ENCODE measurements at places on chromosomes 5 and 9.

DNA sequence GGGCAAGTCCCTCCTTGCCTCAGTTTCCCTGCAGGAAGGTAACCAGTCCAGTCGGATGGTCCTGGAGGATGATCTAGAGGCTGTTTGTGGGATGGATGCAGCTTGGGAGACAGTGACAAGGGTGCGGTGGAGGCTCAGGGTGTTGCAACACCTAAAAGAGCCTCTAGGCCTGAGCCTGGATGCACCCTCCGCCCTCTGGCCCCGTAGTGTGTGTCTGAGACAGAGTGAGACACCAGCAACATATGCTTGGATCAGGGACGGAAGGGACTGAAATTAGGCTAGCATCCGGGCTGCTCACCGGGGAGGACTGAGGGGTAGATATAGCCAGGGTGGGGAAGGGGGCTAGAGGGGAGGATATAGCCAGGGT is 1.1 kb downstream of the CRAT start:
- DNase-seq = no peak

- DNase-seq = no peak
Observed at GRCh38 chr9:115068031-115068430, 49.9 kb downstream of the TNC start.

DNA sequence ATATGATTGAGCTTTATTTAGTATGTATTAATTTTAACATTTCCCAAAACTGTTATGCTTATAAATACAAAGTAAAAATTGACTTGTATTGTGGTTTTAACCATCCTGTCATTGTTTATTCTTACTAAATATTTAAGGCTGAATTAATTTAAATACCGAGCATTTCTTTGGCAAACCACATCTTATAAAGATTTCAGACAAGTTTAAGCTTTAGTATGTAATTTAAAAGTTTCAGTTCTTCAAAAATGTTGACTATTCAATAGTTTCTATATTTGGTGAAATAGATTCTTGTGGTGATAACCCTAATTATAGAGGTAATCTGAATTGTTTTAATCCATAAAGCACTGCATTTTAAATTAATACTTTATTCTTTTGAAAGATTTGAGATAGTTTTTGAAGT is 65.5 kb downstream of the CCNH start:
- no peak for DNase-seq

DNA sequence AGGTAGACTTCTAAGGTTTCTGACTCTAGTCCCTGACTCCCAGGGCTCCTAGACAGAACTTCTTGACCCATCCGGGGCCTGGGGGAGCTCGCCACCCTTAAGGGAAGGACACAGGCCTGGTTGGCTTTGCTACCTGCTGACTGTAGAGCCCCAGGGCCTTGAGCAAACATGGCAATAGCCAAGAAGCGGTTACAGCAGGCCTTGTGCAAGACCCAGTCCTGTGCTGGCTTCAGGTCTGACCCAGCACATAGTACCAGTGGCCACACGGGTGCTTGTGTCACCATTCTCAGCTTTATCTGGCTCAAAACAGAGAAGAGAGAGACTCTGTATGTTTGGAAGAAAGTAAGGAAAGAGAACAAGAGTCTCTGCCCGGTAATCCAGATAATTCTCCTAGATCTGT is 41.8 kb downstream of the AP3B1 start:
- DNase-seq = no peak

- no peak for DNase-seq
Observed at GRCh38 chr5:28917631-28918030, 1879.2 kb upstream of the CDH9 start.

GRCh38 chr5:71481441-71481840 is 26.0 kb downstream of the BDP1 start:
- no peak for DNase-seq

GRCh38 chr5:74017786-74018211 is 391.8 kb downstream of the ARHGEF28 start:
- no peak for DNase-seq

DNA sequence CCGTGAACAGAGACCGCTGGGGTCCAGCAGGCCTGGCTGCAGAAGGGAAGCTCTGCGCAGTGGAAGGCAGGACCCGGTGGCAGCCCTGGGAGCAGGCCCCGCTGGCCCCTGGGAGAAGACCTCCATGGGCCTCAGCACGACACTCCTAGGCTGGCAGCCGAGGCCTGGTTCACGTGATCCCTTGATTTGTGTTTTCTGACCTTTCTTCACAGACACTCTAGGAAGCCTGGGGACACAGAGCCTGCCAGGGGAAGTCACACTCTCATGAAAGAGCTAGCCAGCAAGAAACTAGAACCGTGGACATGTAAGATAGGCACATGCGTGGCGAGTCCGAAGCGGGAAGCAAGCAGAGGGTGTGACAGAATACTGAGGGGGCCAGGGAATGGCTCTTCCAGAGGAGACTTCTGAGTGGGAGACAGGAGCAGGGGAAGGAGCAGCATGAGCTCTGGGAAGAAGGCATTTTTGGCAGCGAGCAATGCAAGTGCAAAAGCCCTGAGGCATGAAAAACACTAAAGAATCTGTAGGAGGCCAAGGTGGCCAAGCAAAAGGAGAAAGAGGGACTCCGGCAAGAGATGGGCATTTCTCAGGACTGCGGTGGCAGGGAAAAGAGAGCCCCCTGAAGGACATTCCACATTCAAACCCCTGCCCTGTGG is 26.6 kb upstream of the IL17B start:
- no peak for DNase-seq

GRCh38 chr5:140302786-140303639 is at the start of gene PFDN1:
PFDN1 (minus strand) TSS chr5:140303101; CDS start chr5:140303073, 28 bp downstream.
- DNase-seq = peak; percentile 72

DNA sequence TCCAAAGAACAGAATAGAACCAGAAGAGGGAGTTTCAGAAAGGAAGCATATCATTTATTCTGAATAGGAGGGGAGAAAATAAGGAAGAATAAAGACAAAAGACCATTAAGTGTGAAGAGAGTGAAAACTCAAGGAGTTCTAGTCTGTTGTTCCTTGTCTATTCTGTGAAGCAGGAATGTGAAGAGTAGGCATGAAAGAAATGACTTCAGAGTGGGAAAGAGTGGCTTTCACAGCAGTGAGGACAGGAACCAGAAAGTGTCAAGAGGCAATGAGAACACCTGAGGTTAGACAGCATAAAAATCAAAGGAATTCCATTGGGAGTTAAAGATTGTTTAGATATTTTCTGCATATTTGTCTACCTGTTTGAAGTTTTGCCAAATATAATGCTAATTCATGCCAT is 768.8 kb upstream of the GRAMD2B start:
- DNase-seq = no peak

- DNase-seq = no peak
Observed at GRCh38 chr9:4566806-4567205, 76.5 kb downstream of the SLC1A1 start.

- no peak for DNase-seq
Observed at GRCh38 chr9:87570000-87570908, 72.6 kb downstream of the DAPK1 start.

DNA sequence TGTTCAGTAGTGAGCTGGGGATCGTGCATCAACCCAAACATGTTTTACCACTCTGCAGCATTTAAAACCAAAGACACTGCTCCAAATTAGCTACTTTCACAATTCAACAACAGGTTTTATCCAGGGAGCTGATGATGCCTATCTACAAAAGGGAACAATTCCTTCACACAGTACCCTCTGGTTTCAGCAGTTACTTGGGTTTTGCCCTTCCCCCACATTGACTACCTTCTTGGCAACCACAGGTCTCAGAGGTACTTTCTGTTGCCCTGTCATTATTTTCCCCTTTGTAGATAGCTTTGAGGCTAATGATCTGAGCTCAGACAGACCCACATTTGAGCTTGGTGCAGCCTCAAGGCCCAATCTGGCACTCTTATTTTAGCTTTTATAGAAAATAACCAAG is 96.1 kb downstream of the WDR41 start:
- DNase-seq = no peak

DNA sequence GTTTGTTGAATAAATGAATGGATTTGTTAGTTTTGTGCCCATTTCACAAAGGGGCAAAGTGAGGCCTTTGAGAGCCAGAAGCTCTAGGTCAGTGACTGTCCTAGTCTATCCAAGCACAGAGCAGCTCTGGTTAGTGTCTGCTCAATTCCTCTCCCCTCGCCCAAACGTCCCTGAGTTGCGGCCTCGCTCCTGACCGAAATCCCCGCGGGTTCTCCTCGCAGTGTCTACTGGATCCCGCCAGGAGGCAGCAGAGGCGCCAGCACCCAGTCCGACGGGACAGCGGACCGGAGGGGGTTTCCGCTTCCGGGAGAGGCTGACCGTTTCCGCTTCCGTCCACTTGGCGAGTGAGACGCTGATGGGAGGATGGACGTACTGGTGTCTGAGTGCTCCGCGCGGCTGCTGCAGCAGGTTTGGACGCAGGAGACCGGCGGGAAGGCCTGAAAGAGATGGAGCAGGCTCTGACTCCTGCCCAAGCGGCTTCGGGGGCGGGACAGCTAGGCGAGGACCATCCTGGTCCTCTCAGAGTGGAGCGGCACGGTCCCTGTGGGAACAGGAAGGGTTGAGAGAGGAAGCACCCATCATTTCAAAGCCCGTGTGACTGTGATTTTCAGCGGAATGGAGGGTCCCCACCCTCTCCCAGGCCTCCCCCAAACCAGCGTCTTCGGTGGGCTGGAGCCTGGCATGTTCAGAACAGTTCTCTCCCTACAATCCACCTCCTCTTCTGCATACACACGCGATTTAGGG is at the start of gene RARS1:
TSS of gene RARS1 (plus strand) at position 336 of the 744 bp plus-strand sequence. CDS start at position 364, 28 bp downstream.
- DNase-seq = peak; percentile 68

DNA sequence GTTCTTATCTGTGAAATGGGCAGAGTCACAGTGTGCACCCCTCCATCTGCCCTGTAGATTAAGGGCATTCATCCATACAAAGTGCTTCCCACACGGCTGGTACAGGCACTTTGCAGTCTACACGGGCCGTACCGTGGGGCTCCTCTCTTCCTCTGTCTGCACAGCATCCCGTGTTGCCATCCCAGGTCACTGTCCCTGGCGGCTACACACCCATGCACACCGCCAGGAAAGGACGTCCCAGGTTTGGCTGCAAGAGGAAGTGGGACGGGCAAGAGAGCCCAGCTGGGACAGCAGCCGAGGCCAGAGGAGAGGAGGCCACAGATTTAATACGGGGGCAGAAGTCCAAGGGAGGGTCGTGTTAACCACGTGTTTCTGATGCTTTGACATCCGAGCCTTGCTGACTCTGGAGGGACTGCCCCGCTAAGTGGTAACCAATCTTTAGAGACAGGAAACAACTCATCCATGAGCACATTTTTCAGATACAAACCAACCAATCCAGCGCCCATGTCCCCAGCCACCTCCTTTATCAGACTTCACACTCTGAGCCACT is 120.0 kb downstream of the ZNF354C start:
- DNase-seq = no peak

- DNase-seq = no peak
Observed at GRCh38 chr5:6216471-6217075, 161.8 kb downstream of the MED10 start.

DNA sequence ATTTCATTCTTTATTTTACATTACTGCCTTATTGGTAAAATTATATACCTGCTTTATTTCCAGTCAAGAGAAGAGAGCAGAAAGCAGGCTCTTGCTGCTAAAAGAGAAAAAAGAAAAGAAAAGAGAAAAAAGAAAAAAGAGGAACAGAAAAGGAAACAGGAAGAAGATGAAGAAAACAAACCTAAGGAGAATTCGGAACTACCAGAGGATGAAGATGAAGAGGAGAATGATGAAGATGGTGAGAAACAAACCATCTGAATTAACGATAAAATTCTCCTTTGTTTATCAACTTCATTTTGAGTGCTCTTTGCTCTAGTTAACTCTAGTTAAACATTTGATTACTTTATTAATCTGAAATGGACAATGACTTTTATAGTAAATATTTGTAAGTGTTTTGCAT is 23.5 kb upstream of the EIF4EBP3 start:
- DNase-seq = no peak

- no peak for DNase-seq
Observed at GRCh38 chr5:132183723-132184122, 43.9 kb downstream of the P4HA2 start.

GRCh38 chr5:161134956-161135355 is 282.9 kb upstream of the ATP10B start:
- no peak for DNase-seq

GRCh38 chr5:1804001-1804690 is 2.9 kb downstream of the NDUFS6 start:
- DNase-seq = no peak

GRCh38 chr9:137482094-137482781 is 23.1 kb upstream of the NSMF start:
- DNase-seq = peak; percentile 49
